GM12892 (cell line): ENCODE measurements at places on chromosomes 2 and 18.

- DNase-seq = no peak
These were observed 23.3 kb upstream of the AMMECR1L start for GRCh38 chr2:127909019-127909418.

DNA sequence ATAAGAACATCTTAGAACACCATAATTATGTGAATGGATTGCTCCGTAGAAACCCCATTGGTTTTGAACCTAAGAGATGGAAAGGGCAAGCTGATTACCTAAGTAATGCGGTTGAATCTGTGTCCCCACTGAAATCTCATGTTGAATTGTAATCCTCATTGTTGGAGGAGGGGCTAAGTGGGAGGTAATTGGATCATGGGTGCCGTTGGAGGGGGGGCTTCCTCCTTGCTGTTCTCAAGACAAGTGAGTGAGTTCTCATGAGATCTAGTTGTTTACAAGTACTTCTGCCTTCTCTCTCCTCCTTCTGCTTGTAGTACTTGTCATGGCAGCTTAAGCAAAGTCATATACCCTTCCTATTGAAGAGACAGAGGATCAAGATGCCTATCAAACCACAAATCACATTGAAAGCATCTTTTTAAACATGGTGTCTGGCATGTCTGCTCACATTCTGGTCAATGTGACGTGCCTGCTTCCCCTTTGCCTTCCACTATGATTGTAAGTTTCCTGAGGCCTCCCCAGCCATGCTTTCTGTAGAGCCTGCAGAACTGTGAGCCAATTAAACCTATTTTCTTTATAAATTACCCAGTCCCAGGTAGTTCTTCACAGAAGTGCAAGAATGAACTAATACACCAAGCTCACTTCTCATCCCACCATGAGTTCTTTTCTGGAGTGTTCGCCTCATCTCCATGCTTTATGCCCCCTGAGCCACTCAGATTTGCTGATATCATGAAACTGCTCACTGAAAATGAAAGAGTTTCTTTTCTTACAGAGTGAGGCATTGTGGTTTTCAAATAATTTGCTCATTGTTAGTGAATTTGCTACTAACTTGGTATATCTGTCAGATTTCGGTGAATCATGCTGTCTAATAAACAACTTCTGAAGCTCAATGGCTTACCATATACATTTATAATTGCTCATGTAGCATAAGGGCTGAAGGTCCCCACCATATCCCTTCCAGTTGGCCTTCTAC, 23.6 kb downstream of the KCNE4 start:
- DNase-seq = no peak

GRCh38 chr2:201357221-201357620, at the start of gene FLACC1:
Gene FLACC1, minus strand, starts transcription at chr2:201357345. Its CDS starts 5,941 bp downstream, at chr2:201351404.
- no peak for DNase-seq

- no peak for DNase-seq
These were observed 16.9 kb upstream of the SULT1C2 start for GRCh38 chr2:108271691-108272253.

- DNase-seq = no peak
These were observed 130.8 kb upstream of the ID2 start for GRCh38 chr2:8550937-8551621.

DNA sequence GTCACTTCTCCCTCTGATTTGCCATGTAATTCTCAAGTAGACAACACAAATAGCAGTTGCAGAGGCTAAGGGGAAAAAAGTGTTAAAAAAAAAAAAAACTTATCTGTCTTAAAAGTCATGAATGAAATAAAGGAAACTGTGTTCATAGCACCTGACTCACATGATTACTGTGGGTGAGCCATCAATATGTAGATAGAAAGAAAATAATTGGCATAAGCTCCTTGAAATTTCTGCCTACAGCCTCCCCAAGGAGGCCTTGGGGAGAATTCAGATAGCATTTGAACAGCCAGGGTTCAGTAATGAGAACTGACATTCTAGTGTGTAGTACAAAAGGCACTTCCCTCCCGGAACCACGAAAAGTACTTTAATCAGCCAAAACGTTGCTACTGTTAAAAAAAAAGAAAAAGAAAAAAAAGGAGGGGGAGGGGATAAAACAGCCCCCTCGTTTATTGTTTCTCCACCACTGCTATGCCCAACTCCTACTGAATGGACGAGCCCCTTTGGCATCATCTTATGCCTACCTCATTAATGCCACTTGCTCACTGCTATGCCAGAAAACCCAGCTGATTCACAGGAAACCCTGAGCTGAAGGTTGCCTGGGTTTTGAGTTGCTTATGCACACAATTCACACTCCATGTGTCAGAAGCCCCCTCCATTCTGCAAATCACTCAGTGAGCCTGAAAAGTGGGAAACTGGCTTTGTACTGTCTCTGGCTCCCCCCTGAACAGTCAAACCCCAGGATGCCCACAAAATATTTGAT, 65.5 kb upstream of the KLF7 start:
- no peak for DNase-seq

DNA sequence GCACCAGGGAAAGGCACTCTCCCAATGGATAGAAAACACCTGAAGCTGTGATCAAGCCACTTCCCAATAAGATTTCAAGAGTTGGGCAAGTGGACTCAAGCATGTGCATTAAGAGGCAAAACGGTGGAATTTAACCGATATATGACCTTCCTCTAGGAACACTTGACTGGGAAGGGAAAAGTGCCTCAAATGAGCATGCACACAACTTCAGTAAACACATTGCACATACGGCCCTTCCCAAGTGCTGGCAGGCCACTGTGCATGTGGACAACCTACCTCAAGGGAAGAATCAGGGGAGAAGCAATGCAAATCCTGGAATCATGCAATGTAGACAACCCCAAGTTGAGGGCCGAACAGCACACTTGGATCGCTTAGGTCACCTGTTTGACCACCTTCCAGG, 23.9 kb upstream of the SH3RF3 start:
- no peak for DNase-seq
